NCI-H446 (cell line): ENCODE measurements at places on chromosomes 7 and 10.

- no peak for DNase-seq
Measured at GRCh38 chr7:51265066-51265907, 51.3 kb downstream of the COBL start.

- DNase-seq = no peak
Measured at GRCh38 chr10:47054974-47055373, 143.7 kb downstream of the PTPN20 start.

GRCh38 chr7:128856001-128856718, 6.5 kb upstream of the ATP6V1F start:
- DNase-seq = no peak

GRCh38 chr7:155999631-156000489, 187.6 kb upstream of the SHH start:
- DNase-seq = no peak

GRCh38 chr7:148218603-148219002, 372.0 kb upstream of the C7orf33 start:
- DNase-seq = no peak

DNA sequence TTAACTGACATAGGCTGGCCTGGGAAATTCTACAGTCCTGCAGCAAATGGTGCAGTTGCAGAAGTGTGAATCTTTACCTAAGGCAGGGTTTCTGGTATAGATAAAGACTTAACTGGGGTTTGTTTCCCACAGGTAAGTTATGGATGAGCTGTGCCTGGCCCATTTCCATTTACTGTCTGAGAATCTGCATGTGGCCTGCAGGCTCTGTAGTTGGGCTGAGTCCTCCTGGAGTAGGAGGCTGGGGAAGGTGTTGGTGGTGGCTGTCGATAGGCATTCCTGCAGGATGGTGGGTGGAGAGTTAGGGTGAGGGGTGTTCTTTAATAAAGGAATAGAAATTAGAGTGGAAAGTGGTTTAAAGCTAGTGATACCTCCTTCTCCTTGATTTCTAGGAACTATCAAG, 193.5 kb downstream of the AUTS2 start:
- no peak for DNase-seq
